Stimulated activated CD8-positive, alpha-beta memory T cell treated with anti-CD3 and anti-CD28 coated beads, Interleukin-4, amount 100 ng/mL, for 1 hour (primary cell): ENCODE measurements at places on chromosomes 3 and 15.

GRCh38 chr15:55789066-55789660 lies 46.2 kb upstream of the PRTG start:
- peak; percentile 16 for DNase-seq

DNA sequence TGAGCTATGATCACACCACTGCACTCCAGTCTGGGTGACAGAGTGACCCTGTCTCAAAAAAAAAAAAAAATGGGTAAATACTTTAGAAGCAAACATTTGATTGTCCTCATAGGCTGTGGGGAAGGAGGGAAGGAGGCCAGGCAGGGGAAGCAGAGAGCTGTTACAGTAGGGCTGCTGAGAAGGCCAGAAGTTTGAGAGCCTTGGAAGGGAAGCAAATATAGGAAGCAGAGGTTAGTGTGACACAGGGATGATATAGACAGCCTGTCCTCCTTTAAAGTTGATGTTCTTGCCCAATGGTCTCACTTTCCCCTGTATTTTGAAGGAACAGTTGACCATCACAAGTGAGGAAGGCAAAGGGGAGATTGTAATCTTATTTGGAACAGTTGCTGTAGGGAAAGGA lies 5.3 kb upstream of the ALPK3 start:
- no peak for DNase-seq

- no peak for DNase-seq
These were observed 24.7 kb upstream of the MCTP2 start for GRCh38 chr15:94206463-94207167.

GRCh38 chr15:25362545-25362944 lies 76.3 kb downstream of the UBE3A start:
- no peak for DNase-seq

DNA sequence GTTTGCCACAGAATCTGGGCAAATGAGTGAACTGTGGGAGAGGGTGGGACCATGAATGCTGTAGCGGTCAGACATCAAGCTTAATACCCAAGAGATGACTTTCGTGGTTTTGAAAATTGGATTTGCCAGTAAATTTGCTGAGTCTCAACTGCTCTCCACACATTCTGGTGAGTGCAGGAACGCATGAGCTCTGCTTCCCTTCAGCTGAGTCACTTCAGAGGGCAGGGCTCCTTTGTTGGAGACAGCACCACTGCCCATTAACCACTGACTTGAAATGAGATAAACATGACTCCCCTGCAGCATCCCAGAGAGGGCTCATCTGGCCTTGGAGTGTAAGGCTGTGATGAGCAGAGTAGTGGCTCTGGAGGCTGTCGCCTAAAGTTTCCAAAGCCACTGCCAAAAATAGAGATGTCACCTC lies 22.6 kb downstream of the RARRES1 start:
- DNase-seq = no peak

GRCh38 chr3:195405651-195406050 lies 37.2 kb downstream of the ACAP2 start:
- no peak for DNase-seq
